ENCODE measurements at places on chromosomes 7 and 10.
A peak's percentile ranks its signal among the peaks of the same experiment; 100 is the strongest.

DNA sequence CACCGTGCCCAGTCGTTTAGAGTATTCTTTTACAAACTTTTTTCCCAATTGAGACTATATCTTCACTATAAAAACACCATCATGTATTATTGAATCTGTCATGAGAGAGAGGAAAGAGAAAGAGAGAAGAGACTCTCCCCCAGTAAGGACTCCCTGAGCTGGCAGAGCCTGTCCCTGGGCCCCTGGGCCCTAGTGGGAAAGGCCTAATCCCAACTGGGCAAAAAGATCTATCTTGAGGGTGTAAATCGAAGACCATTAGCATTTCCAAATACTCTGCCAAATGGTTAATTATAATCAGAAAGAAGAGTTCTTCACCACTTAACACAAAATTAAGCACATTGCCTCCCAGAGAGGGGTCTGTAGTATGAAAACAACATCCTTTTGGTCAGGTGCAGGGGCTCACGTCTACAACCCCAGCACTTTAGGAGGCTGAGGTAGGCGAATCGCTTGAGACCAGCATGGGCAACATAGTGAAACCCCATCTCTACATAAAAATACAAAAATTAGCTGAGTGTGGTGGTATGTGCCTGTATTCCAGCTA, 108.2 kb downstream of the SKIDA1 start:
- no peak for DNase-seq

DNA sequence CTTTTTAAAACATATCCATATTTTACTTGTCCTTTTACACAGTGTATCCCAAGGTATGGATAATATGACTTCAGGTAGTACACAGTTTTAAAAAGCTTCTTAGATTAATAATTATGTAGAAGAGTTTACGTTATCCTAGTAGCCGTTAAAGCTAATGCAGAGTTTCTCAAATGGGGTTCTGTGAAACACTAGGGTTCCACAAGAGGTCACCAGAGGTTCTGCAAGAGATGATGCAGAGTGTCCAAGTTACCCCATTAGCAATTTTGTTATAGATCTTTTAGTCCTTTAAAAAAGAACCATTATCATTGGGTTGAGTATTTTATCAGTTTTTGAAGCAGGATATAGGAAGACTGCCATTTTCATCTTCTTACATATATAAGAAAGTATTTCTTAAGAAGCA, 298.9 kb upstream of the HPS1 start:
- no peak for DNase-seq

DNA sequence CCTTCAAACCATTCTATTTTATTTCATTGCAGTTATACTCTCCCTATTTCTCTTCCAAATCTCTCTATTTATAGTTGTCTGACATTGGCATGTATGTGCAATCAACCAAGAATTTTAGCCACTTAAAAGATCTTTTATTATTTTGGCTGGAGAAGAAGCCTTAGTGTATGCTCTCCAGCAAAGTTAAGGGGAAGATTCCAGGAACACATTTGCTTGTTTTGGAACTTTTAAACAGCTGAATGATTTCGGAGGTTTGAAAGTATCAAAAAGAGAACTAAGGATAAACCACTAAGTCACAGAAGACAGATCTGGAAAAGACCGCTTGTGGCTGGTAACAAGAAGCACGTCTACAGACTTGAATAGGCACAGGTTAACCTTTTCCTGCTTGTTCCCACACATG, 182.2 kb upstream of the FZD1 start:
- no peak for DNase-seq

GRCh38 chr10:90347239-90347638, 510.6 kb downstream of the HTR7 start:
- DNase-seq = no peak

- peak; percentile 19 for DNase-seq
These were observed 23.6 kb upstream of the SRI start for GRCh38 chr7:88243345-88243909.

- DNase-seq = no peak
These were observed 170.3 kb downstream of the SEMA3E start for GRCh38 chr7:83478616-83479015.

DNA sequence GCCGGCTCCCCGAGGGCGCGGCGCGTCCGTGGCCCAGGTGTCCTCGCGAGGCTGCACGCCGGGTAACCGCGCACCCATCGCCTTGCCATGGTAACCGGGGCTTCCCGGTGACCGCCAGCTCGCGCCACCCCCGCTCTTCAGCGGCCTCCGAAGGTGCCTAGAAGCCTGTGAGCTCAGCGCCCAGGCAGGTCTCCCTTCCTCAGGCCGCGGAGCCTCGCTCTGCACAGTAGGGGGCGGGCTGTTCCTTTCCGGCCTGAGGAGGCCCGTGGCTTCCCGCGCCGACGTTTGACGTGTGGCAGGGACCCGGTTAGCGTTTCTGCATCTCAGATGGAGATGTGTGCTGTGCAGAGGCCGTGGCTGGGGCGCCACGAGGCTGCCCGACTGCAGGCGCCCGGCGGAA, 117.1 kb downstream of the DYNC2I1 start:
- peak; percentile 39 for DNase-seq

DNA sequence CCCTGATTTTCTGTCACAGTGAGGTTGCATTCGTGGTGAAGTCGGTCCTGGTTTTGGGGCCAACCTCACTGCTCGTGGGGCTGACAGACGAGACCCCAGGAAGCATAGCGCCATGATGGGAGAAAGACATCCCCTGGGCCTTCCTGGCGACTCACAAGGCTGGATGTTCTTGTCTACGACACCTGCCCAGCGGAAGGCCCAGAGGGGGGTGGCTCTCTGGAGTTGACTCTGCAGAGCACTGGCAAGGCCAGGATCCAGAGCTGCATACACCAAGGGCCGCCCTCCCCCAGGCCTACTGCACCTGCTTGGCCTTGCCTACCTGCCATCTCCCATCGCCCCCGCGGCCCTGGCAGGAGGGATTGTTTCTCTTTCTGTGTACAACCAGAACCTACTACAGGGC, 608.9 kb downstream of the PTPRN2 start:
- DNase-seq = no peak

- DNase-seq = no peak
These were observed 18.3 kb downstream of the ANKMY2 start for GRCh38 chr7:16627236-16627635.

- no peak for DNase-seq
These were observed 609 bp downstream of the KLRG2 start for GRCh38 chr7:139482662-139483466.

DNA sequence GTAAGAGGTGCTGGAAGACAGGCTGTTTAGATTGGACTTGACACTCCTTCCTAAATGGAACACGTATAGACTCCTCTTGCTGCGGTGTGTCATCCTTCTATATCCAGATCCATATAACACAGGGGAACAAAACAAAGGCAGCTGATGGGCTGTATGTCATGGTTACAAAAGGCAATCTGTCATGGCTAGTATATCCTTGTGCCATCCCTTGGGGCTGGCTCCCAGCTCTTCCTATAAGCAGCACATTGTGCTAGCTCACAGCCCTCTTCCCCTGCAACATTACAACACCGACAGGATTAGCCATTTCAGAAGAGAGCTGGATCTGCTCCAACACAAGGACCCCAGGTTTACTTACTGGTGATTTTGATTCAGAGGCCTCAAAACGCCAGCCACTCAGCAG, 15.3 kb downstream of the LIPK start:
- no peak for DNase-seq

DNA sequence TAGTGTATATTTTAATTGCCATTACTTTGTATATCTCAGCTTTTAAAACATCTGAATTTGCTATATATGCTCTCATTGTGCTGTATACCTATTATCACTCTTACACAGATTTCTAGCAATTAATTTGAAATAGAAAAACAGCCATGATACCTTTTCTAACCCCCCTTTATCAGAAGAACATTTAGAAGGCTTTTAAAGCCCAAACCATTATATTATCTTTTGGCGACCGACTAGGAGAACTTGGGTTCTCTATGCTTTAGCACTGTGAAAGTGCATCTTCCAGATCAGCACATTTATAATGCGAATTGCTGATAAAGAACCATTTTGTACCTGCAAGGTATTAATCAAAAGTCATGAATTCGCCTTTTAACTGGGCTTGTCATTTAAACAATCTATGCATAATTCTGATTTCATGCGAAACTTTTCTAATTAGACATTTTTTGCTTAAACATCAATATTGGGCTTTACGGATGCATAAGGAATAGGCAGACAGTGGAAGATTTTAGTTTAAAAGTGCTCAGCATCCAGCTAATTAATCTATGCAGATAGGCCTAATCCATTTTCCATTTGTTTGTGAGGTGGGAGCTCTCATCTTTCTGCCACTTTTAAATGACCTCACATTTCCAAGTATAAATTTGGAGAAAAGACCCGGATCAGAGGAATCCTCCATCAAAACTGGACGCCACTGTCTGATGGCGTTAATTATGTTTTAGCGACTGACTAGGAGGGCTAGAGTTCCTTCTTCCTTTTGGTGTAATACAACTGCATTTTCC, 1.2 kb upstream of the MLLT10 start:
- DNase-seq = no peak

DNA sequence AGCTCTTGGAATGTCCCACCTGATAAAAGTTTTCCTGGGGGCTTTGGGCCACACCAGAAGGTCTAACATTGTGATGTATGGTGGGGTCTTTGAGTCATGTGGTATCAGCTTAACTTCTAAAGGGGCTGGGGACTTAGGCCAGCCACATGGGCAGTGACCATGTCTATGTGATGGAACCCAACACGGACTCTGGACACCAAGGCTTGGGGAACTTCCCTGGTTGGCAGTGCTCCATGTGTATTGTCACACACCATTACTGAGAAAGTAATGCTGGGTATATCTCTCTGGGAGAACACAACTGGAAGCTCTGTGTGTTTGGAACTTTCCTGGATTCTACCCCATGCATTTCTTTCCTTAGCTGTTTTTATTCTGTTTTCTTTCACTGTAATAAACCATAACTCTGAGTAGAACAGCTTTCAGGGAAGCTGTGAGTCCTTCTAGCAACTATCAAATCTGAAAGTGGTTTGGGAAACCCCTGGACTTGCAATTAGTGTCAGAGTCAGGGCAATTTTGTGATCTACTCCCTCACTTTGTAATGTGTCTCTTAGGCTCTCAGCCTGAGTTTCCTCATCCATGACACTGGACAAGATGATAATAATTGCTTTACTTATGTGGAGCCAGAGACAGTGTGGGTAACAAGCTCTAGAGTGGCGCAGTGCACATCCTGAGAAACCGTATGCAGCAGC, 28.4 kb upstream of the AGK start:
- DNase-seq = no peak

DNA sequence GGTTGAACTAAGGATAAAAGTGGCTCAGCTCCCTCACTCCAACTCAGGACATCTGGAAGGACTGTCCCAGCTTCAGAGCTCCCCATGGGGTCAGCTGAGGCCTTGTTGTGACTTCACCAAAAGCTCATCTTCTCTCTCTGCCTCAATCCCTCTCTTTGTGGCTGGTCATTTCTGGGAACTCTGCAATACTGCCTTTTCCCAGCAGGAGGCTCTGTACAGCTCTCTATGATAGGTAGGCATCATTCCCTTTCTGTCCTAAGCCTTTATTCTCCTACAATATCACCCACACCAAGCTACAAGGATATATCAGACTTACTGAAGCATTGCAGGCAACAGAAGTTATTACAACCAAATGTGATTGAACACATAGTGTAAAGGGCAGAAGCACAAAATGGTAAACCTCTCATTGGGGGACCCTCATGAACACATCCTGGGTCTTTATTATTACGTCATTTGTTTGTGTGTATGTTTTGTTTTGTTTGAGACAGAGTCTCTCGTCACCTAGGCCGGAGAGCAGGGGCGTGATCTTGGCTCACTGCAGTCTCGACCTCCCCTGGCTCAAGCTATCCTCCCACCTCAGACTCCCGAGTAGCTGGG, 36.7 kb upstream of the PRPS1L1 start:
- DNase-seq = no peak

- no peak for DNase-seq
These were observed 243.8 kb downstream of the RPS24 start for GRCh38 chr10:78277314-78278057.

DNA sequence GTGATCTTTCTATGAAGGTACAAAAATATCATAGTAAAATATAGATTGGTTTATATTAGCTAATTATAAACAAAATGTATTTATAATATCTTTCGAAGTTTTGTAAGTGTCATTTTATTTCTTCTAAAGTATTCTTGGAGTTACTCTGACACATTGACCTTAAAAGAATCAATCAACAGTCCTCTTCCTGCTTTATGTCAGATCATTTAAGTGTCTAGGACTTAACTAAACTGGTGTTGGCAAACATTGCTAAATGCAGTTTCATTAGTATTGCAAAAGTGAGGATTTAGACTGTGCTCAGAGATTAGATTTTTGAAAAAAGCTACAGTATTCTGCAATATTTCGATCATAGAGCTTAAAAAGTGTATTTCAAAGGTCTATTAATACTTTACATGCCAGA, 10.3 kb downstream of the GLCCI1 start:
- no peak for DNase-seq

GRCh38 chr10:36141856-36142560, 499.9 kb upstream of the FZD8 start:
- no peak for DNase-seq

DNA sequence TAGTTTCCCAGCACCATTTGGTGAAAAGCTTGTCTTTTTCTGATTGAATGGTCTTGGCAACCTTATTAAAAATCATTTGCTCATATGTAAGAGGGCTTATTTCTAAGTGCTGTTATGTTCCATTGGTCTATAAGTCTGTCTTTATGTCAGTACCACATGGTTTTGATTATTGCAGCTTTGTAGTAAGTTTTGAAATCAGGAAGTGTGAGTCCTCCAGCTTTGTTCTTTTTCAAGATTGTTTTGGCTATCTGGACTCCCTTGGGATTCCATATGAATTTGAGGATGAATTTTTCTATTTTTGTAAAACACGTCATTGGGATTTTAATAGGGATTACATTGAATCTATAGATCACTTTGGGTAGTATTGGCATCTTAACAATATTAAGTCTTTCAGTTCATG, 5.4 kb downstream of the KIF11 start:
- DNase-seq = no peak

DNA sequence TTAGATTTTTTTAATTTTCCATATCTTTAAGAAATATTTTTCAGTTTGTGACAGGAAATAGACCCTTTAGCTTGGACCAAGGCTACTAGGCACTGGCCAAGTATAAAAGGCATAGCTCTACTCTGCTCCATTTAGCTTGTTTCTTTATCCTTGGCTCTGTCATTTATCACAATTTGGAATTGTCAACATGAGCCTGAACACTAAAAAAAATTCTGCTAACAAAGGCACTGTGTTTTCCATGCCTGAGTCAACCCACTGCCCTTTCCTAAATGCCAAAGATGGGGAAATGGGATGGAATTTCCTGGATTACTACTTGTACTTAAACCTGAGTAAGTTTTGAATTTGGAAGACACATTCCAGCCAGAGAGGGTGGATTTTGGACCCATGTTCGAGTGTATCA, 128.4 kb downstream of the NSUN6 start:
- no peak for DNase-seq

GRCh38 chr7:14859267-14859666, 43.3 kb downstream of the DGKB start:
- no peak for DNase-seq

- peak; percentile 61 for DNase-seq
These were observed 25.9 kb upstream of the YAE1 start for GRCh38 chr7:39540320-39540719.

DNA sequence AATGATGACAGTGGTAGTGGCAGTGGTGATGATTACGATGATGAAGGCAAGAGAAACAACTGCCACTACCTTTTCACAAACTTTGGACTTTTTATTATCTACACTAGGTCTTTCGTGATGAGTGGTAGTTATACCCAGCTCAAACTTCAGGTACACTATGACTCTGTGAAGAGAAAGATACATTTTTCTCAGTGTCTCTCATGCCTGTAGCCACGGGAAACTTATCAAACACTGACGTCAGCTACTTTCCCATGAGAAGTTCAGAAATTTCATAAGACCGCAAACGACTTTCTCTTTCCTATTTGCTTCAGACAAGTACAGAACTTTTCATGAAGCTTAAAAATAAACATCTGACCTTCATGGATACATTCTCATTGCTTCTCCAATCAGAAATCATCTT, 57.0 kb downstream of the CALD1 start:
- no peak for DNase-seq

Data from HuH-7.5 (cell line).